ENCODE measurements at places on chromosomes 4 and X. TPM values are rescaled to one million over a fixed set of nuclear protein-coding genes. Genes with fewer than 3 reads are reported as not detected.

The HTN1 gene
- not detected for total RNA-seq

The SLC2A9 gene
- 0.71 TPM for total RNA-seq

The CT45A5 gene
- not detected for total RNA-seq

The FGFR3 gene
- 13.6 TPM for total RNA-seq

The MAGEA9B gene
- 0.21 TPM for total RNA-seq

All from motor neuron (in vitro differentiated cells).